Lung (tissue), 17 donors: ENCODE measurements at places on chromosomes 4 and X. TPM values are rescaled to one million over a fixed set of nuclear protein-coding genes. Genes with fewer than 3 reads are reported as not detected.

DNA sequence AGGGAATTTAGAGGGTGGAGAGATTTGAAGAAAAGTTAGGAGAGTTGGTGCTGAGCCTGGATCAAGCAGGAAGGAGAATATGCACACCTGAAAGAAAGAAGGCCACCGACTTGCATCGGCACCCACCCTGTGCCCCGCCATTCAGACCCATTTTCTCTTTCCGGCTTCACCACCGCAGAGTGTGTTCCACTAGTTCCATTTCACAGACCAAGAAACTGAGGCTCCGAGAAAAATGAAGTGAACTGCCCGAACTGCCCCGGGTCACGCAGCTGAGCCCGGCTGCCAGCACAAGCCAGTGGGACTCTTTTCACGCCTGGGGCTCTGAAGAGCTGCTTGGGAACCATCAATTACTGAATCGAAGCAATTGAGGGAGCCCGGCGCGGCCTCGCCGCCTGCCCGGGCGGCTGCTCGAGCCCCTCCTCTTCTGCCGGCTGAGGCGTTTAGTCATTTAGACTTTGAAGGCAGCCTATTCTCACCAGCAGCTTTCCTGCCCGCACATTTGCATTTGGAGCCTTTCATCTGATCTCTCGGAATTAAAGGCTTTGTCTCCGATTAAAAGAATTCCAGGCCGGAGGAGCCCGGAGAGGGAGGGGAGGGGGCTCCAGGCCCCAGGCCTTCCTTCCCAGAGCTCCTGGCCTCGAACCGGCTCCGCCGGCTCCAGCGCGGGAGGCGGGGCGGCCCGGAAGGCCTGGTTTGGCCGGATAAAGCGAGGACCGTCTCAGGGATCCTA lies 140.2 kb upstream of the PJA1 start:
- H3K27me3 ChIP-seq, result peaks cover 3% of the 10 kb centered on the region
- no peak for DNase-seq
- no peaks in the 10 kb centered on the region for H3K36me3 ChIP-seq
- H3K4me1 ChIP-seq, result peaks cover 5% of the 10 kb centered on the region
- H3K4me3 ChIP-seq, result no peak overlapping the region
- no peak overlapping the region for H3K27ac ChIP-seq

GRCh38 chr4:105149771-105150170 lies 3.1 kb downstream of the TET2 start:
- no peaks in the 10 kb centered on the region for H3K27me3 ChIP-seq
- H3K36me3 ChIP-seq, result no peaks in the 10 kb centered on the region
- H3K4me3 ChIP-seq, result no peak overlapping the region
- no peak for DNase-seq
- H3K27ac ChIP-seq, result peak overlapping the region; percentile 14
- H3K4me1 ChIP-seq, result peaks cover 11% of the 10 kb centered on the region

DNA sequence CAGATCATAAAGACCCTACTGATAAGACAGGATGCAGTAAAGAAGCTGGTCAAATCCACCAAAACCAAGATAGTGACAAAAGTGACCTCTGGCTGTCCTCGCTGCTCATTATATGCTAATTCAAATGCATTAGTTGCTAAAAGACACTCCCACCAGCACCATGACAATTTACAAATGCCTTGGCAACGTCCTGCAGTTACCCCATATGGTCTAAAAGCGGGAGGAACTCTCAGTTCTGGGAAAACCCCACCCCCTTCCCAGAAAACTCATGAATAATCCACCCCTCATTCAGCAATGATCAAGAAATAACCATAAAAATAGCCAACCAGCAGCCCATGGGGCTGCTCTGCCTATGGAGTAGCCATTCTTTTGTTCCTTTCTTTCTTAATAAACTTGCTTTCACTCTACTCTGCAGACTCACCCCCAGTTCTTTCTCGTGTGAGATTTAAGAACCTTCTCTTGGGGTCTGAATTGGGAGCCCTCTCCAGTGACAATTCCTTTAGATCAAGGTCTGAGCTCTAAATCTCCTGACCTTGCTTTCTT lies 217.1 kb upstream of the STS start:
- H3K27me3 ChIP-seq, result no peaks in the 10 kb centered on the region
- H3K27ac ChIP-seq, result no peak overlapping the region
- H3K36me3 ChIP-seq, result no peaks in the 10 kb centered on the region
- H3K4me3 ChIP-seq, result no peak overlapping the region
- no peaks in the 10 kb centered on the region for H3K4me1 ChIP-seq
- no peak for DNase-seq

- DNase-seq, result no peak
- H3K27ac ChIP-seq, result no peak overlapping the region
- no peaks in the 10 kb centered on the region for H3K36me3 ChIP-seq
- no peaks in the 10 kb centered on the region for H3K4me1 ChIP-seq
- H3K4me3 ChIP-seq, result no peak overlapping the region
- H3K27me3 ChIP-seq, result no peaks in the 10 kb centered on the region
Observed at GRCh38 chr4:17385403-17385802, 126.5 kb downstream of the QDPR start.

The PRRG3 gene
- 5.6 TPM for total RNA-seq
